ENCODE measurements at places on chromosomes 16 and 17. TPM values are rescaled to one million over a fixed set of nuclear protein-coding genes. Genes with fewer than 3 reads are reported as not detected.

SLC9A5 gene
- 0.26 TPM for total RNA-seq

OTOA gene
- total RNA-seq = not detected

SKAP1 gene
- total RNA-seq = not detected

GRCh38 chr16:47358816-47359215 lies 102.0 kb downstream of the ITFG1 start:
- DNase-seq = peak; percentile 24

DNA sequence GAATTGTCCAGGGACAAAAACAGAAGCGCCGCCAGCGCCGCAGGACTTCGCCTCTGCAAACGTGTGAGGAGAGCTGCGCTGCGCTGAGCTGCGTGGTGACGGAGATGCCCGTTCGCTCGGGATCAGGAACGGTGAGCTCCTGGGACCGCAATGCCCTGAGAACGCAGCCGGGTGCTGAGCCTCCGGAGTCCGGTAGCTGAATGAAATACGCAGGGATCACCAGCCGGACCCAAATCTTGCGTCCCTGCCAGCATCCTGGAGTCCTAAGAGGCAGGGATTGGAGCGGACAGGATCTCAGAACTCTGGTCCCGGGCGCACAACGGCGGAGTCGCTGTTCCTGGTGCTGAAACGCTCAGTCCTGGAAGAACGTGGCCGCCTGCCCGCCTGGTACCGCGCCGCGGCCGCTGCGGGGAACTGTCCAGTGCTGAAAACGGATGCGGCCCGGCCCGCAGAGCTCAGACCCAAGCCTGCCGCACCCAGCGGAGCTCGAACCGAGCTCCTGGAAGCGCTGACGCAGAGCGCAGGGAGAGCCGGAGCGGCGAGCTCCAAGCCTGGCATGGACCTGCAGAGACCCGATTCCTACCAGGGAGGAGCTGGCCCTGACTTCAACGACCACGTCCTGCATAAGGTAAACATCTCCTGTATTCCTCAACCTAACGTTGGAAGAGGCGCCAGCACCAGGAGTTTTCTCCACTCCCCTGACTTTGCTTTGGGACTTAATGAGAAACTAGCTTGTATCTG lies 41.5 kb downstream of the CD300LF start:
- peak; percentile 37 for DNase-seq

KRT24 gene
- total RNA-seq = 1.6 TPM

DNA sequence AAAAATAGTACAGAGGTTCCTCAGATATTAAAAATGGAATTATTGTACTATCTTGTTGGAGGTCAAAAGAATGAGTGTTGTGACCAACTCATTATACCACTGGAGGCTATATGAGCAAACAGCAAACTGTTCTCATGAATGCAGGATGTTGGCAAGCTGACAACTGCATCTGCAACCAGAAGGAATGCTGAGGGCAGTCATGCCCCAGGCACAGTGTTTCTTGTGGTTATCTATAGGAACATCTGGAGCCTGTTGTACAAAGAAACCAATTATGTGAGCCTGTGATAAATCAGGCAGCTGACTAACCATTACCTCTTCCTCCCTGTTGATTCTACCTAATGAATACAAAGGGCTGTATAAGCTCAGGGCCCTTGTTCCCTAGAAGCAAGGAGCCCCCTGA lies 2057.1 kb downstream of the TP53TG3F start:
- peak; percentile 48 for DNase-seq

GRCh38 chr17:12201294-12201880 lies 180.7 kb downstream of the MAP2K4 start:
- DNase-seq = no peak

GRCh38 chr16:70494202-70494770 lies 29.1 kb downstream of the COG4 start:
- no peak for DNase-seq

- peak; percentile 36 for DNase-seq
These were observed 7.8 kb downstream of the CRHR1 start for GRCh38 chr17:45791935-45792334.

GRCh38 chr16:11234884-11235702 lies 20.9 kb downstream of the SOCS1 start:
- DNase-seq = no peak

EVI2A gene
- total RNA-seq = not detected

GRCh38 chr16:86410529-86410928 lies 99.8 kb upstream of the FOXF1 start:
- DNase-seq = no peak

- DNase-seq = no peak
These were observed 26.2 kb downstream of the C16orf78 start for GRCh38 chr16:49399594-49400364.

VAT1L gene
- total RNA-seq = not detected

- no peak for DNase-seq
These were observed 127.0 kb downstream of the ABCC6 start for GRCh38 chr16:16096121-16096857.

TCAP gene
- total RNA-seq = not detected

DNA sequence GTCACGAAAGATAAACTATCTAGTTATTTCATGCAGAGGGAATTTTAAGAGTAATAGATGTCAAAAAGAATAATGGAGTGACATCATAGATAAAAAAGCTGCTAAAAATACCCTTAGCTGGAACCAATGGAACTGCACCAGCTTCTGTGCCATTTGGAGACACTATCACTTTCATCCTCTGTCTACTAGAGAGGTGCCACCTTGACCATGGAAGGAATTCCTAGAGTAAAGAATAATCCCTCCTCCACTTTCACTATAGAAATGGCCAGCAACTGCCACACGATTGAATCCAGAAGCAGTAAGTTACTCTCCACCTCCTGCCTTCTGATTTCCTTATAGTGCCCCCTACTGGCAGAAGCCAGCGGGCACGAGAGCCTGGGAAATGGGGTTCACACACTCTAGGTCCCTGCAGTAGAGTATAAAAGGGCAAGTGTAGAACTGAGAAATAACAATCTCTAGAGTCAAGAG lies 2.8 kb upstream of the ALDH3A2 start:
- no peak for DNase-seq

GJC1 gene
- 0.53 TPM for total RNA-seq

DNA sequence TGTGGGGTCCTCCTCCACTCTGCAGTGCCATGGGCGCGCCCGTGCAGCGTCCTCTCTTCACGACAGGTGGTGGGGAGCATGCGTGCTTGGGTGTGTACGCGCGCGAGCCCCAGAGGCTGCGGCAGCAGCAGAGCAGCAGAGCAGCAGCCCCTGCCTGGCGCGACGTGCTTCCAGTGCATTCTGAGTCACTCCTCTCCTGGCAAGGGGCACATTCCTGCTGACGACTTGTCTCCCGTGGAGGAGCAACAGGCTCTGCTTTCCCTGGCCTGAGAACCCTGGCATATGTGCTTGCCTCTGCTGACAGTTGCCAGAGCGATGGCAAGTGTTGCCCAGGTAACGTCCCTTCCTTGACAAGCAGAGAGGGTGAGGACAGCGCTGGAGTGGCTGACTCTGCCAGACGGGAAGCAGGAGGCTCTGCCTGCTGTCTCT lies 133.8 kb upstream of the PLCG2 start:
- peak; percentile 92 for DNase-seq

TBC1D3C gene
- 0.38 TPM for total RNA-seq

PIRT gene
- total RNA-seq = not detected

DNA sequence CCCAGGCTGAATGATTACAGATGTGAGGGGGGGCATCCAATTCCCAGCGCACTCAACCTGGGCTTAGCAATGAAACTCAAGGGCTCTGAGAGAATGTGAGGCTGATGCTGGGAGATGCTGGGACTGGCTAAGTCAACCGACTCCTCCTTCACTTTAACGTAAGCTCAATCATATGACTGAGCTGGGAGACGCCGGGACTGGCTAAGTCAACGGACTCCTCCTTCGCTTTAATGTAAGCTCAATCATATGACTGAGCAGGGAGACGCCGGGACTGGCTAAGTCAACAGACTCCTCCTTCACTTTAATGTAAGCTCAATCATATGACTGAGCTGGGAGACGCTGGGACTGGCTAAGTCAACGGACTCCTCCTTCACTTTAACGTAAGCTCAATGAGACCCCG lies 179.4 kb downstream of the VPS53 start:
- DNase-seq = no peak

GRCh38 chr17:13569398-13570123 lies 32.2 kb downstream of the HS3ST3A1 start:
- DNase-seq = no peak

DNA sequence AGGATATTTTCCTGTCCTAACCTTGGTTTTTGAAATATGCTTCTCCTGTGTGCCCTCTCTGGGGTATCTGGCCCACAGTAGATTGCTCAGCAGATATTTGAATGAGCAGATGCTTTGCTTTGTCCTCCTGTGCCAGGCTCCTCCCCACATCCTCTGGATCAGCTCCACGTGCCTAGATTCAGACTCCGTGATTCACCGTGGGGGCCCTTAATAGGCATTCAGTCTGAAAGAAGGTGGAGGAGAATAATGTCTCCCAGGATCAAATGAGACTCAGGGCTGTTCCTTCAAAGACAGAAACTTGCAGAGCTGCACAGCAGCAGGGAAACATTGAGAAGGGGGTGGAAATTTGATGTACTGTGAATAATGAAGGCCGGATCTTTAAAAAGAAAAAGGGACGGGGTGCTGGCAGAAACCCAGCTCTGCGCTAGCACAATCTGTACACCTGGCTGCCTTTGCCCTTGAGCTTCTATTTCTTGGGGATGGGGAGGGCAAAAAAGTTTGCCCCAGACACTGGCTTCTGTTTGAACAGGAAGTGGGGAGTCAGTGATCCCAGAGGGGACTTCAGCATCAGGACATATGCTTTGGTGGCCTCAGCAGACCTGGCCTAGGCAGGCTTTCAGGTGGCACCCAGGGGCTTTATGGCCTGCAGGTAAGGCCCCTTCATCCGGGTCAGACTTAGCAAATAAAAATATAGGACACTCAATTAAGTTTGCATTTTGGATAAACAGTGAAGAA lies 15.9 kb upstream of the SLC12A3 start:
- DNase-seq = peak; percentile 74

GRCh38 chr17:79981661-79982101 lies 54.0 kb downstream of the TBC1D16 start:
- no peak for DNase-seq
